ENCODE measurements at places on chromosomes 13 and 19.

- DNase-seq, result no peak
These were observed 98.3 kb upstream of the KLF5 start for GRCh38 chr13:72960541-72960940.

GRCh38 chr19:29806098-29806866 is 5.5 kb upstream of the CCNE1 start:
- no peak for DNase-seq

- no peak for DNase-seq
These were observed 799 bp upstream of the USPL1 start for GRCh38 chr13:30616927-30617314.

- no peak for DNase-seq
These were observed 604 bp downstream of the ERFL start for GRCh38 chr19:41927497-41928192.

DNA sequence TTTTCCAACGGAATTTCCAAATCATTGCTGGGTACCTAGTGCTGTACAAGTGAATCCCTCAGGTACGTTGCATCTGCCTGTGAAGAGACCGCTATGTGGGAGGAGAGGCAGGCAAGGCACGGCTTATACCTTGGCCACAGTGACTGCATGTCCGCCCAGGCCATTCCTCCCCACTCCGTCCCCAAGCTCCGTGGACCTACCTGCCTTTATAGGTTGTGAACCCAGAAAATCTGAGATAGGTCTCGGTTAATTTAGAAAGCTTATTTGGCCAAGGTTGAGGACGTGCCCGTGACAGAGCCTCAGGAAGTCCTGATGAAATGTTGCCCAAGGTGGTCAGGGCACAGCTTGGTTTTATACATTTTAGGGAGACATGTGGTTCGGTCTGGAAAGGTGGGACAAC is 218.5 kb upstream of the TSHZ3 start:
- no peak for DNase-seq

Measured in stimulated activated CD8-positive, alpha-beta memory T cell treated with anti-CD3 and anti-CD28 coated beads, Interleukin-2, amount 100 ng/mL, for 1 hour (primary cell).